ENCODE measurements at places on chromosomes 1 and 21.
A peak's percentile ranks its signal among the peaks of the same experiment; 100 is the strongest.

DNA sequence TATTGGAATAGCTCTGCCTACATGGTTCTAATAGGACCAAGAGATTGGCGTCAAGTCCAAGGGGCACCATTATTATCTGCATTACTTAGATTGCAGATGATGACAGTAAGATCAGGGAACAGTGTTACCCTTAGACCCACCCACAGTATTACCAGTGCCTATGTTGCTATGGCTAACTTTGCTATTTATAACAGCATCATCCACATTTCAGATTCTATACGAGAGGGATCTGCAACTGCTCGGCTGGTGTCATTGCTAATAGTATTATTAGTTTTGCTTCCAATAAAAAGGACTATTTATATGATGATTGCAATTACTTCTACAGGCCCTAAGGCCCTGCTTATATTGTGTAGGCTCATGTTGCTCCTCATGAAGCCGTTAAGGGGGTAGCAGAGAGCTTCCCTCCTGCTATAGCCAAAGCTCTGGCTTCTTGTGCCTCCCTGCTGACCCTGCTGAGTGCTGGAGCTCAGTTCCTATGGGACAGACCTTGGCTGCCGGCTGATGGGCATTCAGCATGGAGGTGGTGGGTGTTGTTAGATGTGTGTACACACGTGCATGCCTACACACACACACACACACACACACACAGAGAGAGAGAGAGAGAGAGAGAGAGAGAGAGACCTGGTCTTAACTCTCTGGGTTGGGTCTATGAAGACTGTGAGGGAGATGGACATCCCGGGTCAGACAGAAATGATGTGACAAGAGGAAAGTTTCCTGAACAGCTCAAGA, 1.3 kb downstream of the BCAN start:
- DNase-seq = no peak

GRCh38 chr1:221704306-221704705, 37.6 kb downstream of the DUSP10 start:
- no peak for DNase-seq

GRCh38 chr1:119647228-119647733, 785 bp downstream of the ZNF697 start:
- no peak for DNase-seq

- no peak for DNase-seq
These were observed 22.6 kb downstream of the IFNGR2 start for GRCh38 chr21:33425825-33426224.

DNA sequence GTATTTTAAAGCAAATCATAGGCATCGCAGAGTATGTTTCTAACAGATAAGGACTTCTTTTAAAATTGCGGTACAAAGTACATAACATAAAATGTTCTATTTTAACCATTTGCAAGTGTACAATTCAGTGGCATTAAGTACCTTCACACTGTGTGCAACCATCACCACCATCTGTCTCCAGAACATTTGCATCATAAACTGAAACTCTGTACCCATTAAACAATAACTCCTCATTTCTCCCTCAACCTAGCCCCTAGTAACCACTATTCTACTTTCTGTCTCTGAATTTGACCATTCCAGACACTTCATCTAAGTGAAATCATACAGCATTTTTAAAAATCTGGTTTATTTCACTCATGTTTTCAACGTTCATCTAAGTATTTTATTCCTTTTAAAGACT, 16.6 kb upstream of the ATF3 start:
- DNase-seq = no peak

DNA sequence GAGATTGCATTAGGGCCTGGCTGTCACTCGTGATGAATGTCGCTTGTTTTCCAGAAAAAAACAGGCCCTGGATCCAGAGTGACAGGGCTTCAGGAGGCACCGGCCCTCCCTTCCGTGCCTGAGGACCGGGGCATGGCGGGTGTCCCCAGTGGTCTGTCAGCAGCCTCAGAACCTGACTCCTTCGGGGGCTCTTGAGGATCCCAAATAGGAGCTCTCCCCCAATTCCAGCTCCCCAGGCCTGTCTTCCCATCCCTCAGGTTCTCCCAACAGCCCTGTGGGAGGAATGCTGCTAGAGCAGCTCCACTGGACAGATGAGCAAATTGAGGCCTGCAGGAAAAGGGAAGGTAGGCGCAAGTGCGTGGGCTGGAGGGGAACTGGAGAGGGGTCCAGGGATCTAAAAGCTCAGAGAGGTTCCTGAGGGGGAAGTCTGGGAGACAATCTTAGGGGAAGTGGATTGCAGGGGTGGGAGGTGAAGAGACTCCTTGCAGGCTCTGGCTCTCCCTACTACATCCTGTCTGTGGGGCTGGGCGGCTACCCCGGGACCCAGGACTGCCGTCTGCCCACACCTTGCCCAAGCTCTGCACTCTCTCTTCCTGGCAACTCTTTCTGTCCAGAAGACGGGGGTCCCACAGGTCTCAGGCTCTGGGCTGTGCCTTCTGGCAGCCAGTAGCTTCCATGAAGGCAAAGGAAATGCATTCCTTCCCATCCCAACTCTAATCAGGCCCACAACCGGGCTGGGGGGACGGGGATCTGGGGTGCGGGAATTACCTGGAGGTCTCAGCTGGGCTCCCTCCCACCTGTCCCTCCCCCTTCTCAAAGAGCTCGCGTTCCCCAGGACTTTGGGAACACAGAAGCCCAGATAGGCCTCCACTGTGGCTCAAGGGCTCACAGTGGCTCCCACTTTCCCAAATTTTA, 105.7 kb upstream of the CASZ1 start:
- DNase-seq = no peak

- DNase-seq = peak; percentile 67
These were observed 5.2 kb downstream of the TNFRSF18 start for GRCh38 chr1:1200876-1201810.

- no peak for DNase-seq
These were observed 158.3 kb upstream of the CACNA1E start for GRCh38 chr1:181324797-181325616.

DNA sequence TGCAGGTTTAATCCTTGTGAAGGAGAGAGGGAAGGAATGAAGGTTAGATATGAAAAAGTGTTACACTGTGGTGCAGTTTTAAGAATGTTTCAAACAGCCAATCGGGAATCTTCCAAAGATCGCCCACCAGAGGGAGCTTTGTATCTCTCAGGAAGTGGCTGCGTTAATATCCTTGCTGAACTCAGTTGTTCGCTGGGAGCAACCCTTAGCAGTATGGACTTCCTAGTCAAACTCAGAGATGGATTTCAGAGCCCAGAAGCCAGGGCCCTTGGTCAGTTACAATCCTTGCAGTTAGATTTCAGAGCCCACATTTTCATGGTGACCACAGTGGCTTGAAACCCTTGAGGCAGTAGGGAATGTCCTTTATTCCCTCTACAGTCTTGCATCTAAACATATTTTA, 136.2 kb downstream of the NTNG1 start:
- no peak for DNase-seq

GRCh38 chr1:228646717-228647522, 88.4 kb upstream of the RHOU start:
- DNase-seq = no peak

DNA sequence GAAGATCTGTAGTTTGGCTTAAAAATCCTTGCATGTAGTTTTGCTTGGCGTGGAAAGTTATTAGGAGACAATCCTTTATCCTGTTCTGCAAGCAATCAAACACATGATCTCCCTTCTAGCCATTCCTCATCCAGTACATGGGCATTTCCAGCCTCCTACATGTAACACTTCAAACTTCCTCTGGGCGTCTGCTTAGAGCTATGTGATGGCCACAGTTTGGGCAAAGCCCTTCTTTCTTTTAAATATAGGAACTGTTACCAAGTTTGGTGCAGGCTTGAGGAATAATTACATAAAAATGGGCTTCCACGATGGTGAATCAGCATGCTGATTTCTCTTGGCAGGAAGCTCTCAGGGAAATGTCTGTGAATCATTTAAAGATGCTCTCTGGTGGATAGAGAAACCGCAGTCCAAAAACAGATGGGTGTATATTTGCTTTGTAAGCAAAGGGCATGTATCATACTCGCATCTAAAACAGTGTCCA, 176.9 kb upstream of the FMN2 start:
- no peak for DNase-seq

GRCh38 chr1:206809504-206810084, 37.3 kb upstream of the IL10 start:
- DNase-seq = no peak

GRCh38 chr1:231106347-231106746, 55.5 kb upstream of the TRIM67 start:
- no peak for DNase-seq
